ENCODE measurements at places on chromosomes 7 and 10.
A peak's percentile ranks its signal among the peaks of the same experiment; 100 is the strongest.

GRCh38 chr7:86768394-86768793 is 124.7 kb downstream of the GRM3 start:
- no peak for DNase-seq

- DNase-seq = peak; percentile 45
Measured at GRCh38 chr7:105837765-105838626, 38.4 kb downstream of the ATXN7L1 start.

- DNase-seq = no peak
Measured at GRCh38 chr10:121159670-121160069, 308.5 kb downstream of the WDR11 start.

DNA sequence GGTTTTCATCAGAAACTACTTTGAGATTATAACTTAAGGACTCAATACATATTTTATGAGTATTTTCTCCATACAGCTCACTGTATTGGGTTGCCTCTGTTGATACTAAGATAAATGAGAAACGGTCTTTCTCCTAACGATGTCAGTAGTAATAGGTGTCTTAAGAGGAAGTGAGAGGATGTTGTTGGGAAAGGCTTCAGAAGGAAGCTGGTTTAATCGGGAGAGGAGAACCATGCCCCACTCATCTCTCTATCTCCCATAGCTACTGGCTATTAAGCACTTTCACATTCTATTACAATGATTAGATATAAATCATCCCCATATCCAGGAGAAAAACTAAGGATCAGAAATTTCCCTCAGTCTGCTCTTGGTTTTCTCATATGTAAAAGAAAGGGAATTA is 2.0 kb downstream of the CLEC5A start:
- DNase-seq = no peak

DNA sequence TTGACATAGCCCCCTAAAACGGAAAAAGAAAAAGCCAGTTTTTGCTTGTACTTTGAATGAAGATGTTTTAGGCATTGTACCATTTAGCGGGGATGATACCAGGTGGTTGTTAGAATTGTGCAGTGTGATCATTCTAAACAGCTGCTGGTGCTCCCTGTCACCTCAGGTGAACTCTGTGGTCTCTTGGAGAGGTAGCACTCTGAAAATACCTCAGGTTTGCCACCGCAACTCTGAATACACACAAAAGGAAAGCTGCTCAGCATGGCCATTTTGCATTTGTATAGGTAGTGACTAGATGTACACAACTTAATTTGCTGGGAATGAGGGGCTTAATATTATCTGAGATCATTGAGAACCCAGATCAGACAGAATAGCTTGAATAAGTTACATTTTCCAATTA is 52.6 kb downstream of the PLEKHA8 start:
- peak; percentile 68 for DNase-seq

DNA sequence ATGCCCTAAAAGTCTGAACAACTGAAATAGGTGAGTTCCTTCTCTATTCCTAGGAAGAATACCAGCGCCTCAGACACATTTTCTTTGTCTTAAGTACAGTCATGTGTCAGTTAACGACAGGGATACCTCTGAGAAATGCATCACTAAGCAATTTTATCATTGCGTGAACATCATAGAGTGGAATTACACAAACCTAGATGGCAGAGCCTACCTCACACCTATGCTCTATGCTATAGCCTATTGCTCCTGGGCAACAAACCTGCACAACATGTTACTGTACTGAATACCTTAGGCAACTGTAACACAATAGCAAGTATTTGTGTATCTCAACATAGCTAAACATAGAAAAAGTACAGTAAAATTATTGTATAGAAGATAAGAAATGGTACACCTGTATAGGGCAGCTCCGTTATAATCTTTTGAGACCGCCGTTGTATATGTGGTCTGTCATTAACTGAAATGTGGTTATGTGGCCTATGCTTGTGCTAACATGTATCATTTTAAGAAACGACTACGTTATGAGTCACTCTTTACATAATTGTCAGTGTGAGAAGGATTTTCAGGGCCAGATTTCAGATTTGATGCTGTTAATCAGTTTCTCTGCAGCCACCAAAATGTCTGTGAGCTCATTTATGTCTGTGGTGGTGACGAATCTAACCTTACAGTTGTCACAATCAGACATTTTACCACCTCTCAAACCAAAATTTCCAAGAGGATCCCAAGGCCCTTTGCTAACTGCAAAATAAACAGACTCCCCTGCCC is 66.1 kb upstream of the STK17A start:
- DNase-seq = no peak

DNA sequence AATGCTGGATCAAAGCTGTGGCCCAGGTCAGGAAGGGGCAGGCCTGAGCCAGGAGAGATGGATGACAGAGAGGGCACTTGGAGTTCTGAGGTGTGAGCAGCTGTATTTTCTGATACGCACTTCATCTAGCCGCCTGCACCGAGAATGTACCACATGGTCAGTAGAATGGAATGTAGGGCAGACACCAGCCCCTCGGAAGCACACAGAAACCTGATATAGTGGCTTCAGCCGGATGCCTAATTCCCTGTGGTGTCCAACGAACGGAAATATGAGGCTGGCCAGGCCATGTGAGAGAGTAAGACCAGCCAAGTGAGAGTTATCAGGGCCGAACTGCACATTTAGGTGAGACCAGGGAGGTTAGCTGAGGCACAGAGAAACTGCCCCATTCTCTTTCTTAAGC is 46.7 kb upstream of the PLCE1 start:
- DNase-seq = no peak

DNA sequence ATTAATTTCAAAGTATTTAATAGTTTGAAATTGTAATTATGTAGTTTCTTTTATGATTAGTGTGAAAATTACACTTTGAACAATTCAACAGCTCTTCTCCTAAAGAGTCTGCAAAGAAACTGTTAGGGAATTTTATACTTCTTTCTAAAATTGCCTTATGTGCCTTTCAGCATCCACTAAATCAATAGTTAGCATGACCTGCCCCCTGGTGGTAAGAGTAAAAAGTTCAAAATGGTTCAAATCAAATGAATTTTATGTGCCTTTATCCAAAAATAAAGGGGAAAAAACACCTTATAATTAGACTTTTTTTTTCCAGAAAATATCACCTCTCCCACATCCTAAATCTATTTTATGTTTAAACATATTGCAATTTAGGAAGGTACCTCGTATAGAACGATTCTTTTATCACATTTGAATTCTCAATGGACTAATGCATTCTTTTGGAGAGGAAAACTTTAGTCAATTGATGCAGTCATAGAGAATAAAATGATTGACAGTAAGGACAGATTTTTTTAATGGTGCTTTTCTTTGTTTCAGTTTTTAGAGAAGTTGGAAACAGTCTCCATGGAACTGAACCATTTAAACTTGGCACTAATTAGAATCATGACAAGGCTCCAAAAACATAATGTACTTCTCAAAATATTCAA is 163.7 kb downstream of the SEMA3D start:
- DNase-seq = no peak

DNA sequence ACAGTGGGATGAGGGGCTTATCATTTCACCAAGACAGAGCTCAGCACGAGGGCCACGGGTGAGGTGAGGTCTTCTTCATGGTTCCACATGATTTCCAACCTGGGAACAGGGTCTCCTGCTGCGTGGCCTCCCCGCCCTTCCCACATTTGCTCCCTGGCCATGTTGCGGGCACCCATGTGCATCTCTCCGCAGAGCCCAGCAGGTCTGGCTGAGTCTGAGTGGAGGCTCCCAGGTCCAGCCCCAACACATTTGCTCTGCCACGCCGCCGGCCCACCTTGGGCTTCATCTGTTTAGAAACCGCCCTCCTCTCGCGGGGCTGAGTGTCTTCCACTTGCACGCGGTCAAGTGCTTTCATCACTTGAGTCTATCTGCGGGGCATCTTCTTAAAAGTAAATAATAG is 14.8 kb upstream of the PRKAR1B start:
- no peak for DNase-seq

GRCh38 chr7:69765879-69766278 is 167.6 kb downstream of the AUTS2 start:
- DNase-seq = no peak

DNA sequence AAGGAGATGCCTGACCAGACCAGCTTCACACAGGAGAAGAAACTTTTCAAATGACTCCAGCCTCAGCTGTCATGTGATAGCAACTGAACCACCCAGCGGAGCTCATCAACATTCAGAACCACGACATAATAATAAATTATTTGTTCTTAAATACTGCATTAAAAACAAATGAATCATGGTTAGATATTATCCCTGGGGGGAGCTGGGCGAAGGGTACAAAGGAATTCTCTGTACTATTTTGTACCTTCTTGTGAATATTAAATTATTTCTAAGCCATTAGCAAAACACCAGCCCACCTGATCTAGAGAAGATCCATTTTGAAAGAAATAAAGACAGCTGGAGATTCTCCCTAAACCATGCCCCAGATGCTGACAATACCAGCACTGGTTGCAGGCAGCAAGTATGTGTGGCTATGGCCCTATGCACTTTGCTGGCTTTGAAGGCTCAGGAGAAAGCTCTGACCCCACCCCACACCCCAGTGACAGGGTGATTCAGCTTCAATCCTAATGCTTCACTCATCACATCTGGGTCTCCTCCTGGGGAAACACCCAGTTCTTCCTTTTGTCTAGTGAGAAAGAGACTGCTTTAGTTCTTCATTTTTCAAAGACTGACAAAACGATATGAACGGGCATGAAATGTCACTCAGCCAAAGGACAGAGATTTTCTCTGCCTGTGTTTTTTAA is 45.5 kb upstream of the NKX2-3 start:
- no peak for DNase-seq

DNA sequence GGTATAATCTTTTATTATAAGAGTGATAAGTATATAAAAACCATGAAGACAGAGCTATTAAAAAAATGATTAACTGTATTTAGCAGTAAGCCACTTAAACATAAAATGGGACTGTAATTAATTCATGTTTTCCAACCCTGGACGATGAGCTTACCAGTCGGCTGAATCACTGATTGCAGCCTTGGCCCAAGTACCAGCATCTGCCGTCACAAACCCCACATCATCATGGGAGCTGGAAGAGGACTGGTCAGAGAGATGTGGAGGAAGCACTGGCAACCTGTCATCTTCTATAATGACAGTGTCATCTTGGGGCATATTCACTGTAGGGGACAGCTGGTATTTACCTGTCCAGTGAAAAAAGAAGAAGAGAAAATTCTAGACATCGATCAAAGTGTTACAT is 473.6 kb downstream of the PARD3 start:
- no peak for DNase-seq

DNA sequence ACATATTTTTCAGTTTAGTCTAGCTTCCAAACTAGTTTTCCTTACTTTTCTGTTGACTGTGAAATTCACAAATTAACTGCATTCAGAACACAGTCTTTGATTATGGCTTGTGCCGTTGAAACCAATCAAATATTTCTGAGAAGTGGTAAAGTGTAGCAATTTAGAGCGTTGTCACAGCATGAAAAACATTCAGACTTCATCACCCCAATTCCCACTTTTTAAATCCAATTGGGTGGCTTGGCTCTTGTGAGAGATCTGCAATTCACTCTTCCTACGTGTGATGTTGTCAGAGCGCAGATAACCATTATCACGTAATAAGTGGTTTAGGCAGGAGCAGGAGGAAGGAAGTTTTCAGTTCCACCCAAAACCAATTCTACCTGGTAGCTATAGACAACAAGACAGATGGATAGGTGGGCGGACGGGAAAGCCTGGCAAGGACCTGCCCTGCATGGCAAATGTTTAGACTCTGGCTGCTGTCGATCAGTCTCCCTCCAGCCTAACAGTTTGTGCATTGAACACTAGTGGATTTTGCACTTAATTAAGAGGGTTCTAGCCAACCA is 8.9 kb downstream of the COBL start:
- DNase-seq = no peak

GRCh38 chr7:142793156-142793555 is 22.4 kb downstream of the PRSS2 start:
- no peak for DNase-seq

DNA sequence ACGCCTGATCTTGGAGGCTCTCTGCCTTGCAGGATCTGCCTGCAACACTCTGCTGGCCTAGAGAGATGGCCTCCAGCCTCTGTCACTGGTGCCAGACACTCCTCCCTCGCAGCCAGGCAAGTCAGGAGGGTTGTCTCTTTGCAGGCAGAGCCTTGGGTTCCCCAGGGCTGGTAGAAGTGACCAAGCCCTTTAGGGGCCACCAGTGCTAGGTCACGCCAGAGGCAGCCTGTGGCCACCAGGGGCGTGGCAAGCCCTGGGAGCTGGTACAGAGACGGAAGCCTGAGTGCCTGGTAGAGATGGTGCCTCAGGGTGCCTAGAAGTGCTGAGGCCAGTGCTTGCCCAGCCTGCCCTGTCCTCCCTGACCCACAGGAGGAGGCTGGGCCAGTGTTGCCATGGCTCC is 9.1 kb downstream of the ADCYAP1R1 start:
- no peak for DNase-seq

- DNase-seq = no peak
Measured at GRCh38 chr7:41880107-41880506, 177.2 kb upstream of the INHBA start.

- no peak for DNase-seq
Measured at GRCh38 chr10:15374566-15374965, 3.5 kb upstream of the FAM171A1 start.

DNA sequence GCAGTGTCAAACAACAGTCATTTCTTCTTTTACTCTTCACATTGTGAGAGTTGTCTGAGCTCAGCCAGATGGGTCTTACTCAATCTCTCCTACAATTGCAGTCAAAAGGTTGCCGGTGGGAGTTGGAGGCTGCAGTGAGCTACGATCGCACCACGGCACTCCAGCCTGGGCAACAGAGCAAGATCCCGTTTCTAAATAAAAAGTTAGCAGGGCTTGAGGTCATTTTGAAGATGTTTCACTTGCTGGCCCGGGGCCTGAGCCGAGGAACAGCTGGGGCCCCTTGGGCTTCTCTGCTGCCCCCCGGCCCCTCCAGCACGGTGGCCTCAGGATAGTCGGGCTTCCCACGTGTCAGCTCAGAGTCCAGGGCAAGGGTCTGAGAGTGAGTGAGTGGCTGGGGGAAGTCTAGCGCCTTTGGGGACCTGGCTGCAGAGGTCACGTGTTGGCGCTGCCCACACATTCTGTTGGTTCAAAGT is 40.4 kb downstream of the GTF2IRD1 start:
- DNase-seq = no peak

DNA sequence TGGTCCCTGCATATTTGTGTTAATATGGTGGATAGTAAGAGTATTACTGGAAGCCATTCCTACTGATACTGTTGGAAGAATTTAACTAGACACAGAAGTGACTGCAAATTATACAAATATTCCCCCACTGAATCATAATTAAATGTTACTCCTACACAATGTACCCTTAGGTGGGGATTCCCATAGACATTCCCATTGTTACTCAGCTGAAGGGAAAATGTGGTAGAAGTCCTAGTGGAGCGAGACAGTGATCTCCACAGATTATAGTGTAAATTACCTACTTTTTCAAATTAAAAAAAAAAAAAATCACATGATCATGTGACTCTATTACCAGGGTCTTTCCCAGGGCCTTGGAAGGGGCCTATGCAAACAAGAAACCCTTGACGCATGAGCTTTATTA is 611.8 kb downstream of the LRMDA start:
- no peak for DNase-seq
